Chondrocyte (in vitro differentiated cells): ENCODE measurements at places on chromosomes 12 and 14. TPM values are rescaled to one million over a fixed set of nuclear protein-coding genes. Genes with fewer than 3 reads are reported as not detected.

The LRP1-AS gene
- total RNA-seq: not detected in 3 replicates

The FSCB gene
- total RNA-seq: not detected in 3 replicates

The OTUB2 gene
- total RNA-seq: 0.99 to 2.1 TPM (median 1.9 TPM) in 3 replicates

The KRT78 gene
- total RNA-seq: not detected in 3 replicates

The FAIM2 gene
- total RNA-seq: 0.47 to 1.3 TPM (median 0.74 TPM) in 3 replicates

DNA sequence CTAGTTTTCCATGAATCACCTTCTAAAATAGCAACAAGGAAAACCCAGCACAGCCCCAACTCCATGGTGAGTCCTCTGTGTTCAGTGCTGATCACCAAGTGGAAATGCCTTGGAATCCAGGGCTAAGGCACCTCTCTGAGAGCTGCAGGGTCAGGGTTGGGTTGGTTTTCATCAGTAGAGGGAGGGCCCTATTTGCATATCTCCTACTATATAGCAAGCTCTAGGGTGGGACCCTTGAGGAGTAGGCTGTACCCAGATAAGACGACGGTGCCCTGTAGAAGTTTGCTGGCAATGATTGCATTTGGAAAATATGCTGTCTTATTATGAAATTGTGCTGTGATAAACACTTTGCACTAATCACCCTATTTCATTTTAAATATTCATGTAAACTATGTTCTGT is 1011.8 kb downstream of the TMEM121 start:
- no peak for DNase-seq

GRCh38 chr14:102893452-102893851 is 29.0 kb upstream of the AMN start:
- DNase-seq: no peak

- DNase-seq: no peak
These were observed 37.7 kb downstream of the NEUROD4 start for GRCh38 chr12:55057481-55057880.

DNA sequence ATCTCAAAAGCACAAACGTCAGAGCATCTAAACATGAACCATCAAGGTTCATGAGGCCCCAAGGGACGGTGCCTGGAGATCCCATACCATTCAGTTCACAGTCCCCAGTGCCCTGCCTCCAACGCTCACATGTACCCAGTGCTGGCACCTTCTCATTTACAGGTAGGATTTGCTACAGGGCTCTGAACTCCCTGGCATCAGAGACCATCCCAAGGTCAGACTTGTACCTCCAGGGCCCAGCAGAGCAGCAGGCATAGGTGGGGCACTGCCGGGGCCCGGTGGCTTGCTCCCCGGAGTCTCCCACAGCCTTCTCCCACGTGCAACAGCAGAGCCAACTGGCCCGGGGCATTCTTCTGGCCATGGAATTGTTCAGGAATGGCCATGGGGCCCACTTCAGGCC is 114.8 kb downstream of the BCL11B start:
- no peak for DNase-seq

DNA sequence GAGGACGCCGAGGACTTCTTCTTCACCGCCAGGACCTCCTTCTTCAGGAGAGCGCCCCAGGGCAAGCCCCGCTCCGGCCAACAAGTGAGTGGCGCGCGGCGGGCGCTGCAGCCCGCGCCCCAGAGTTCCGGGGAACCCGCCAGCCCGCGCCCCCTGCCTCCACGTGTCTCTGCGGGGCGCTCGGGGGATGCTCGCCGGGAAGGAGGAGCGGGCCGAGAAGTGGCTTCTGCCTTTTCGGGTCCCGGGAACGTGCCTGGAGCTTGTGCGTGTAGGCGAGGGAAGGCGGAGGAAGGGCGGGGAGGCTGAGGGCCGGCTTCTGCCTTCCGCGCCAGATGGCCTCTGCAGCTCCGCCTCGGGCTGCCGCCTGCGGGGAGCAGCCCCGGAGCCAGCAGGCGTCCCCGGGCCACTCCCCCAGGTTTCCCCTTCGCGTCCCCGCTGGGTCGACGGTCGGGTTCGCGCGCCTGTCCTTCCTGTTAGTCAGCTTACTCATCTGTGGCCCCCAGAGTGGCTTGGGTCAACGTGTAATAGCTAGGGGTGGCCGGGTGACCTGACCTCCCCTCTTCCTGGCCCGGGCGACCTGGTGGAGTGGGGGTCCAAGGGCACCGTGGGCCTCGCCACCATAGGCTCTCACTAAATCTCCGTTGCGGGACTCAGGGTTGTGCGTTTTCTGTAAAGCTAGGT is 505 bp downstream of the RASSF3 start:
- DNase-seq: peak; percentile 92

- peak; percentile 94 for DNase-seq
These were observed 18.8 kb downstream of the CEP170B start for GRCh38 chr14:104883681-104884361.

GRCh38 chr14:50362764-50363713 is 33.6 kb downstream of the CDKL1 start:
- DNase-seq: no peak

DNA sequence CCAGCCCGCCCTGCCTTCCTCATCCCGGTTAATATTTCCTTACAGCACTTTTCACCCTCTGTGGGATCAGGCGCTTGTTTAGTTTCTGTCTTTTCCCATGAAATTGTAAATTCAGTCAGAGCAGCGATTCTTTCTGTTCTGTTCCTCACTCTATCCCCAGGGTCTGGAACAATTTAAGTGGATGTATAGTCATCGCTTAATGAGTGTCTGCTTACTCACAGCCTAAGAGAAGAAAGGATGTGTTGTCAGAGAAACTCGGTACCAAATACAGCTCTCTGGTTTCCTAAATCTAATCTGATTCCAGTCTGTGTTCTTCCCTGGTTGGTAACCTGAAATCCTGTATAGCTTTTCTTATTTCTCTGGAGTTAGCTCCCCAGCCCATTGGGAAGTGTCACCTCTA is 44.9 kb downstream of the FOS start:
- DNase-seq: no peak

- no peak for DNase-seq
These were observed 99.8 kb upstream of the SEL1L start for GRCh38 chr14:81633496-81633895.

DNA sequence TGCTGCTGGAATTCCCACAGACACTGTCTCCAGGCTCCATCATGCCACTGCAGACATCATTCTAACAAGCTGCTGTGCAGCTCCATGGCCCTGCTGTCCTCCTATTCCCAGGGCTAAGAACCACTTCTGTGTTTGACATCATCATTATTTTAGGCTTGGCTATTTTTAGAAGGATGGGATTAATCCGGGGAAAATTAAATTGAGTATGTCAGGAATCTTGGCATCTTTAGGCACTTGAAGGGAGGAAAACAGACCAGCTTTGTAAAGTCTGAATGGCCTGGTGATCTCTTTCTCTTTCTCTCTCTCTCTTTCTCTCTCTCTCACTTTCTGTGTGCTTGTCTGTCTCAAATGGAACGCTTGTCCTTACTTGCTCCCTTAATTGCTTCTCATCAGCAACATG is 568.3 kb upstream of the FLRT2 start:
- DNase-seq: no peak
